ENCODE measurements at places on chromosomes 2 and 18.
A peak's percentile ranks its signal among the peaks of the same experiment; 100 is the strongest.

DNA sequence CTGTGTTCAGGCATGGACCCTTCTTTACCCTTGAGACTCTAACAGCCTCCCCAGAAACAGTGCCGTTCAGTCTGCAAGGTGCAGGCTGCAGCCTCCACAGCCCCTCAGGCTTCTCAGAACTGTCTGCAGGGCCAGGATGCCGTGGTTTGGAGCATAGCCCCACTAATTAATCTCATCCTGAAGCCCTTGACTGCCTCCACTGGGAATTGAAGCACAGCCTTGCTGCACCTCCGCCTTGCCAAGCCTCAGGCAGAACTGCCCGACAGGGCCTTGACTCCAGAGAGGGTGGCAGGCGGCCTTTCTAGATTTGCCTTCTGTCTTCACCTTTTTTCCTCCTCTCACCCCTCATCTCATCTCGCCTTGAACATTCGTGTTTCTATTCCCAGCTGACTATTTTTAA, 119.8 kb downstream of the NRP2 start:
- no peak for DNase-seq

DNA sequence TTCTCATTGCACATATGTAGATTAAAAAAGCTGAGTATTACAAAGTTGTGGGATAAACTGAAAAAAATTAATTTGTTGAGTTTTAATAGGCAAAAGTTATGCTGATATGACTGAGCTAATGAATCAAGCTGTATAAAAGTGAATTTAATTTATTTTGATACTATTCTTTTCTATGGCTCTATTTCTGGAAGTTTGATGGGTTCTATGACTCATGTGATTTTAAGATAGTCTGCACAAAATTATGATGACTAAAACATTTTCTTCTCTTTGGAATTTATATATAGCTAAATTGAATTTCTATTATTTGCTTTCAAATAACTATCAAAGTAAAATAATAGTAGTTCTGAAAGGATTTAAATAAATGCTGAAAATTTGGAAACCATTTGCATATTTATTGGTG, 71.0 kb upstream of the MMADHC start:
- DNase-seq, result no peak

DNA sequence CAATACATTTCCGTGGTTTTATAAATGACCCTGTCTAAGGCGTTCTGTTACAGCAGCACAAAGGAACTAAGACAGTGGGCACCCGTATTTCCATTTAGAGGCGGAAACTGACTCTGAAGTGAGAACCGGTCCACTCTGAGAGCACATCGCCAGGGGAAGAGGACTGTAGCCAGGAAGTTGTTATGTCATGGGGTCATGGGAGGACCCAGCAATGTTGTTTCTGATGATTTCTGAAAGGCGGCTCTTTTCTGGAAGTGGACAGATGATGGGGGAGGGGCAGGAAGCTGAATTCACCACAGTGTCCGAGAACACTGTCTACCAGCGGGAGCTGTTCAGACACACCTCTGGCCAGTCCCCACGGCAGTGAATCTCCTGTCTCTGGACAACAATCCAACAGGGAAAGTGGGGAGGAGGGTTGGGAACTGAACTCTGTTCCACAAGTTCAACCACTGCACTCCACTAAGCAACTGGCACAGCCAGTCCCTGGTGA, 2.1 kb upstream of the LRRFIP1 start:
- DNase-seq, result no peak

- no peak for DNase-seq
These were observed 127.1 kb downstream of the CERS6 start for GRCh38 chr2:168583064-168583709.

GRCh38 chr2:172586245-172586891, 30.5 kb downstream of the PDK1 start:
- DNase-seq, result no peak

DNA sequence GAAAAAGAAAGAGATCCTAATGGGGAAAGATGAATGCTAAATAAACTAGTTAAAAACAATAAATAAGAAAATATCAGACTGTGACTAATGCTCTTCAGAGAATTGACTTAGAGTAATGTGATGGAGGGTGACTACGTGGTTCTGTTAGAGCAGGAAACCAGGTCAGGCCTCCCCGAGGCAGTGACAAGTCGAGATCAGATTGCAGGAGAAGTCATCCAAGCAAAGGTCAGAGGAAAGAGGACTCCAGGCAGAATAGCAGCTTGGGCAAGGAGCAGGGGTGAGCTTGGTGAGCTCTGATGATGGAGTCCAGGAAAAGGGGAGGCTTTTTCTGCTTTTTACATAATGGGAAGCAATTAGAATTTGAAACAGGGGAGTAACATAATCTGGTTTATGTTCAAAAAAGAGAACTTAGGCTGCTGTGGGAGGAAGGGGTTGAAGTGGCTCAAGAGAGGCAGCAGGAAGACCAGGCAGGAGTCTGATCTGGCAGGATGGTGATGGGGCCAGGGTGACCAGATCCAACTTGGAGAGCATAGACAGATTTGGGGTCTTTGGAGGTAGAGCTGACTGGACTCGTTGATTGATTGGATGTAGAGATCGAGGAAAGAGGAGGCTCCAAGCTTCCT, 27.3 kb upstream of the ITGB6 start:
- DNase-seq, result peak; percentile 87

DNA sequence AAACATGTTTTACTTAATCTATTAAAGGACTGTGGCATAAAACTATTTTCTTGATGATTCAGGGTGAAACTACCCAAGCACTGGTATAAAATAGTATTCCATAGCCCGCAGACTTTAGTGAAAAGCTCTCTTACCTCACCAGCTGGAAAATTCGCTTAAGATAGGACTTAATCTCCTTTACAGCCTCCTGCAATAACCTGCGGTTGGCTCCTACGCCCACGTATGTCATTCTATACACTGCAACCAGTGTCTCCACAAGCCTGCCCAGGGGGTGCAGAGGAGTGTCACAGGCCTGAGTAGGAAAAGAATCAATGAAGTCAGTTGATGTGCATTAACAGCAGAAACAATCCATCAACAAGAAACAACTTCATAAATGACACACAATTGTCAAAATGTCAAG, 11.3 kb upstream of the MPP4 start:
- no peak for DNase-seq
